Activated CD4-positive, alpha-beta memory T cell treated with anti-CD3 and anti-CD28 coated beads, Interleukin-2, amount 10 ng/mL, durations not matched to agents 7 days and 5 days (primary cell): ENCODE measurements at places on chromosomes 1 and 21. TPM values are rescaled to one million over a fixed set of nuclear protein-coding genes. Genes with fewer than 3 reads are reported as not detected.

- no peak for DNase-seq
- peaks cover 12% of the 10 kb centered on the region for H3K36me3 ChIP-seq
- H3K27ac ChIP-seq = no peak overlapping the region
- peaks cover 15% of the 10 kb centered on the region for H3K4me1 ChIP-seq
Observed at GRCh38 chr1:27145934-27146354, 9.0 kb downstream of the SLC9A1 start.

- peak overlapping the region; percentile 29 for H3K4me3 ChIP-seq
- H3K27me3 ChIP-seq = no peaks in the 10 kb centered on the region
- peak; percentile 43 for DNase-seq
- peak overlapping the region; percentile 65 for H3K27ac ChIP-seq
- H3K36me3 ChIP-seq = peaks cover 20% of the 10 kb centered on the region
Observed at GRCh38 chr1:89739013-89739843, 81.6 kb upstream of the LRRC8D start.

DNA sequence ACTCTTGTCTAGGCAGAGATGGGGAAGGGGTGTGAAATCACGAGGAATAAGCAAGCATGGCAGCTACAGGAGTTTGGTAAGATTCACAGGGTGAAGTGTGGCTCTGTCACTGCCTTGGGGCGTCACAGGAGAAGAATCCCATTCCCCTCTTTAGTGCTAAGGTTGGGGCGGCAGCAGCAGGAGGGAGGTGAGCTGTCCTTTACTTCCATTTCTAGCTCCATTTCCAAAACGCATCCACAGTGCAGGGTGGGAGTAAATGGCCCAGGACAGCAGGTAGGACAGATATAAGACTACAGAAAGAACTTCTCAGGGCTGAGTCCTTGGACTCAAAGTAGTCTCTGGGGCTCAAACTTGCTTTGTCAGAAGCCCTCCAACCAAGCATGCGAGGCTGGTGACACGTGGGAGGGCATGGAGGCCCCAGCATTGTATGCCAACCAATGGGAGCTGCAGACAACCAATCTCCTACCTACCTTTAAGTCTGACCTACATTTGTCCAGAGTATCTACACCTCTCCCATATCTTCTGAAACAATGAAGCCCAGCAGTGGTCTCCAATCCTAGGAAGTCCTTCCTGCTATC, 8.5 kb downstream of the MEF2D start:
- H3K27me3 ChIP-seq = no peaks in the 10 kb centered on the region
- H3K27ac ChIP-seq = no peak overlapping the region
- H3K36me3 ChIP-seq = peaks cover 24% of the 10 kb centered on the region

DNA sequence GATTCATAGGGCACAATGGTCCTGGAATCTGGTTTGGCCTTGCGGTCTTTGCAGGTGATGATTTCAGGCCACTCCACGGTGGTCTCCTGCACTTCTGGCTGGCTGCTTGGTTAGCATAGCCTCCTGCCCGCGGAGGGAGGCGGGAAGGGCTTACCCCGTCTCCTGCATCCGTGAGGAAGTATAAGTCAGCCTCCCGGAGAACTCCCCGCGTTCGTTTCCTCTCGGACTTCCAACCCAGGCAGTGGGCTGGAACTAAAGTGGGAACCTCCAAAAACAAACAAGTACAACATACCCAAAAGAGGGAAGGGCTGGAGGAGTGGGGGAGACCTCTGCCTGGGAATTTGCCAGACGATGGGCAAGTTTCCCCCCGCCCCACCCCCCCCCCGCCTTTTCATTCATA, 939 bp upstream of the CCN1 start:
- H3K36me3 ChIP-seq = no peaks in the 10 kb centered on the region
- peaks cover 79% of the 10 kb centered on the region for H3K27me3 ChIP-seq
- H3K27ac ChIP-seq = no peak overlapping the region
- H3K4me1 ChIP-seq = peaks cover 24% of the 10 kb centered on the region
- no peak overlapping the region for H3K4me3 ChIP-seq

GRCh38 chr1:108009603-108010195, 44.7 kb upstream of the VAV3 start:
- no peak overlapping the region for H3K4me3 ChIP-seq
- H3K27me3 ChIP-seq = no peaks in the 10 kb centered on the region
- H3K27ac ChIP-seq = no peak overlapping the region
- H3K4me1 ChIP-seq = no peaks in the 10 kb centered on the region
- no peak for DNase-seq

- H3K36me3 ChIP-seq = peaks cover 9% of the 10 kb centered on the region
- H3K4me3 ChIP-seq = peak overlapping the region; percentile 86
- H3K27ac ChIP-seq = peak overlapping the region; percentile 86
- H3K4me1 ChIP-seq = peaks cover 58% of the 10 kb centered on the region
Observed at GRCh38 chr1:51518033-51518585, 957 bp downstream of the EPS15 start.

GRCh38 chr1:209190591-209191261, 392.8 kb upstream of the CAMK1G start:
- no peaks in the 10 kb centered on the region for H3K4me1 ChIP-seq
- no peaks in the 10 kb centered on the region for H3K27me3 ChIP-seq
- no peak overlapping the region for H3K27ac ChIP-seq
- H3K36me3 ChIP-seq = no peaks in the 10 kb centered on the region
- DNase-seq = peak; percentile 21

GRCh38 chr1:27383661-27384060, 528 bp upstream of the CD164L2 start:
- peaks cover 17% of the 10 kb centered on the region for H3K27me3 ChIP-seq
- no peaks in the 10 kb centered on the region for H3K36me3 ChIP-seq
- no peak overlapping the region for H3K4me3 ChIP-seq
- peaks cover 2% of the 10 kb centered on the region for H3K4me1 ChIP-seq
- no peak overlapping the region for H3K27ac ChIP-seq

GRCh38 chr1:51610637-51611036, 6.3 kb upstream of the OSBPL9 start:
- no peak overlapping the region for H3K27ac ChIP-seq
- H3K36me3 ChIP-seq = no peaks in the 10 kb centered on the region

DNA sequence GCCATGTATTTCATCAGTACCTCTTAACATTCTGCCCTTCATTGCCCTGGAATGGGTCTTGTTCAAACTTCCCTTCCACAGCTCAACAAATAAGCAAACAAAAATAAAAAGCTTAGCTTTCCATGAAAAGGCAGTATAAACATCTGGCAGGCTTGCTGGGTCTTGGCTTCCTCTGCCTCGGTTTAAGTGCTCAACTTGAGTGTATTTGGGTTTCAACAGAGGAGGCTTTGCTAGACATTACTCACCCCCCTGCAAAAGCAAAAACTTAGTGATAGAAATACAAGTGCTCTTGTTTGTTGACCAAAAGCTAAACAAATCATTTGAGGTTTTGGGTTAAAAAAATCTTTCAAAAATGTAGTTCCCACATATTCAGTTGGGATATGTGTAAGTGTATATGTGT, 518.5 kb downstream of the PLPP3 start:
- no peaks in the 10 kb centered on the region for H3K4me1 ChIP-seq
- no peak overlapping the region for H3K4me3 ChIP-seq
- no peak for DNase-seq
- H3K27me3 ChIP-seq = no peaks in the 10 kb centered on the region
- H3K27ac ChIP-seq = no peak overlapping the region

DNA sequence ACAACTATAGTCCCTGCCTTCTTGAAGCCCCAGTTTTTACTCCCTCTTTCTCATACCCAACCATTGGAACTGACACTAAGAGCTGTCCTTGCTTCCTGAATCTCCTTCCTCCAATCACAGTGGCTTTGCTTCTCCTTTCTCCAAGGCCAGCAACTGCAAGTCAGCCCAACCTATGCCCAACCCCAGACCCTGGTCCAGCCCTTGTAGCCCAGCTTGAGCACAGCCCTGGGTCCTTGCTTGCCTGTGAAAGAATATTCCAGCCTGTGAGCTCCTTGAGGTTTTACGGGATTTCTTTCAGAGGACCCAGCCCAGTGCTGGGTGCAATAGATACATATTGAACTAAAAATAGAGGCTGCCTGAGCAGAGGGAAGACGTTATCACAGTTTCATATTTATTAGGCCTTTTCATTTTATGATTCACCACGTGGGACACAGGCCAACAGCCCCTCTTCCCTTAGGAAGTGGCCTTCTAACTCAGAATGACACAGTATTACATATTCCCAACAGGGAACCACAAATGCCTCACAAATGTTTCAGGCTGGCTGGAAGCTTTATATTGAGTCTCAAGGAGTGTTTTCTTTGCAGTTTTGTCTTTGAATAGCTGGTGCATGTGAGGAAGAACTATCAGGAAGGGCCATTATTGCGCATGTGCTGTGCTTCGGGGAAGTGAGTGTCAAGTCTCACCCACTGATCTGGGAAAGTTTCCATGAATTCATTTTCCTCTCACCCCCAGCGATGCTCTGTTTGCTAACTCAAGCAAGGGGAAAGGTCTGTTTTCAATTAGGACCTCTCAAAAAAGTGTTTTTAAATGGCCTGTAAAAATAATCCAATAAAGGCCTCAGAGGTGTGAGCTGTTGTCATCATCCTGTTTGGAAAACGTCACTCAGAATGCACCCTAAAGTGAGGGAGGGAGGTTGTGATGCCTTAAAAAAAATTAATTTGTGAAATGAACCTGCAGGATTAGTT, 92.3 kb upstream of the NFIA start:
- H3K4me3 ChIP-seq = no peak overlapping the region
- H3K27me3 ChIP-seq = peaks cover 19% of the 10 kb centered on the region
- DNase-seq = no peak
- H3K27ac ChIP-seq = no peak overlapping the region

GRCh38 chr1:223860051-223860622, 14.4 kb upstream of the TP53BP2 start:
- no peaks in the 10 kb centered on the region for H3K36me3 ChIP-seq
- DNase-seq = no peak
- H3K27me3 ChIP-seq = peaks cover 7% of the 10 kb centered on the region
- H3K4me3 ChIP-seq = no peak overlapping the region
- H3K27ac ChIP-seq = no peak overlapping the region

- H3K4me1 ChIP-seq = no peaks in the 10 kb centered on the region
- H3K4me3 ChIP-seq = no peak overlapping the region
- no peaks in the 10 kb centered on the region for H3K36me3 ChIP-seq
Observed at GRCh38 chr21:32426592-32427051, 14.1 kb downstream of the EVA1C start.

DNA sequence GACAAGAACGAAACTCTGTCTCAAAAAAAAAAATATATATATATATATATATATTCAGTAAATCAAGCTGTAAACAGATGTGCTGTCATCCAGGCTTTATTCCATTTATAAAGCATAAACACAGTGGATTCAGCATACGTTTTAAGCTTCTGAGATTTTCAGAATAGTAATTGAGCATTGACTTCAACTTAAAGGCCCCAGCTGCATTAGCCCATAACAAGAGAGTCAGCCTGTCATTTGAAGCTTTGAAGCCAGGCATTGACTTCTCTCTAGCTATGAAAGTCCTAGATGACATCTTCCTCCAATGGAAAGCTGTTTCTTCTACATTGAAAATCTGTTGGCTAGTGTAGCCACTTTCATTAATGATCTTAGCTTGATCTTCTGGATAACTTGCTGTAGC, 6.6 kb downstream of the KPNA6 start:
- no peaks in the 10 kb centered on the region for H3K27me3 ChIP-seq
- peaks cover 11% of the 10 kb centered on the region for H3K36me3 ChIP-seq
- no peak overlapping the region for H3K27ac ChIP-seq

DNA sequence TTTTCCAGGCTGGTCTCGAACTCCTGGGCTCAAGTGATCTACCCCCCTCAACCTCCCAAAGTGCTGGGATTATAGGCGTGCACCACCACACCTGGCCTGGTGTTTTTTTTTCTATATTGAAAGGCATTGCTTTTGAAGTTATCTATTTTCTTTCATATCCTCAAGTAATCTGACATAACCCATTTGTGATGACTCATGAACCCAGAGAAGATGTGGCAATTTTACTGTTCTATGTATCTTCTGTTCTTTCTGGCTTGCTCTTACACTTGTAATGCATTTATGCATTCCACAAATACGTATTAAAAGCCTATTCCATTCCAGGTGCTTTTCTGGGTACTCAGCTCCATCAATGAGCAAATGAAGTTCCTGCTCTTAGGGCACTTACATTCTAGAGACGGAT, 29.9 kb upstream of the ERRFI1 start:
- H3K27me3 ChIP-seq = peaks cover 2% of the 10 kb centered on the region
- no peak overlapping the region for H3K4me3 ChIP-seq
- no peak overlapping the region for H3K27ac ChIP-seq
- peaks cover 2% of the 10 kb centered on the region for H3K4me1 ChIP-seq

GRCh38 chr1:6614929-6615785, 1.6 kb downstream of the PHF13 start:
- H3K36me3 ChIP-seq = peaks cover 26% of the 10 kb centered on the region
- H3K27ac ChIP-seq = no peak overlapping the region
- no peaks in the 10 kb centered on the region for H3K27me3 ChIP-seq
- H3K4me3 ChIP-seq = peak overlapping the region; percentile 73

DNA sequence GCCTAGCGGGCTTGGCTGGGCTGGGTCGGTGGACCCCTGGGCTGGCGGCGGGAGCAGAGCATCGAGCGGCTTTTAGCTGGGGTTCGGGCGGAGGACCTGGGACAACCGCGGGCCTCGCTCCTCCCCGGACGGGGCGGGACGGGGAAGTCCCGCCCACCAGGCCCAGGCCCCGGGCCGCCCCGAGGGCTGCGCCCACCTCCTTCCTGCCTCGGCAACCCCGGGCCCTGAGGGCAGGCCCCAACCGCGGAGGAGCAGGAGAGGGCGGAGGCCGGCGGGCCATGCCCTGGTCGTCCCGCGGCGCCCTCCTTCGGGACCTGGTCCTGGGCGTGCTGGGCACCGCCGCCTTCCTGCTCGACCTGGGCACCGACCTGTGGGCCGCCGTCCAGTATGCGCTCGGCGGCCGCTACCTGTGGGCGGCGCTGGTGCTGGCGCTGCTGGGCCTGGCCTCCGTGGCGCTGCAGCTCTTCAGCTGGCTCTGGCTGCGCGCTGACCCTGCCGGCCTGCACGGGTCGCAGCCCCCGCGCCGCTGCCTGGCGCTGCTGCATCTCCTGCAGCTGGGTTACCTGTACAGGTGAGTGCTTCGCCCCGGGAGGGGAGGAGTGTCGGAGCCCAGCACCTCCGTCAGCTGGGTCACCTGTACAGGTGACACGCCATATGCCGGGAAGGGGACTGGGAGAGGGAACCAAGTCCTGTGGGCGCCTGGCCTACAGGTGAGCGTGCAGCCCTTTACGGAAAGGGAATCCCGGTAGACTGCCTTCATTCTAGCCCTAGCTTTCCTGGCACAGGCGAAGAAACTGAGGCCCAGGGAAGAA, at the start of gene XKR8:
Gene XKR8 (plus strand): TSS at position 182 of the 812 bp plus-strand sequence. CDS start 97 bp downstream, at position 279.
- H3K4me3 ChIP-seq = peak within 1 kb of the TSS; percentile 80
- no peaks in the 10 kb centered on the region for H3K27me3 ChIP-seq
- H3K27ac ChIP-seq = peak within 1 kb of the TSS; percentile 77
- DNase-seq = peak; percentile 89

The FCRL1 gene
- total RNA-seq = not detected

The SPATA46 gene
- total RNA-seq = not detected

The SLC22A15 gene
- 1.2 TPM for total RNA-seq

The DPM3 gene
- total RNA-seq = 80.2 TPM

The RGS1 gene
- 69.2 TPM for total RNA-seq

The GUCA2A gene
- not detected for total RNA-seq

The SPATA21 gene
- 0.05 TPM for total RNA-seq

The FHL3 gene
- 9.1 TPM for total RNA-seq

The RUNX1 gene
- 56.3 TPM for total RNA-seq

The LENEP gene
- total RNA-seq = 1.2 TPM
